ENCODE measurements at places on chromosomes 5 and 9. TPM values are rescaled to one million over a fixed set of nuclear protein-coding genes. Genes with fewer than 3 reads are reported as not detected.

DNA sequence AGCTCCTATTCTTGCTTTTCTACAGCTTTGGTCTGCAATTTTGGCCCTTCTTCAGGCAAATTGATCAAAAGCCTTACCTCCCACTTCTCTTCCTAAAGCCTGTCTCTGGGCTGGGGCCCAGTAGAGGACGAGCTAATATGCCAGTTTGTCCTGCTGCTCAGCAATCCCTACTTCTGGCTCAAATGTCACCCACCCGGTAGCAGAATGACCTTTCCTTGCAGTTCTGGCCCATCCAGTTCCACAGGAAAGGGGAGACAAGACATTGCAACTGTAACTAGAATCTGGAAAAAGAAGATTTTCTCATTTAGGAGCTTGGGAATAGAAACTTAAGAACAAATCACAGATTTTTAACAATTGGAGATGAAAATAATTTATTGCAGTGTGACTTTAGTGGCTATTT, 261.5 kb downstream of the RAB3C start:
- DNase-seq, result no peak

GRCh38 chr9:94908583-94909249, 182.2 kb downstream of the AOPEP start:
- peak; percentile 16 for DNase-seq

DNA sequence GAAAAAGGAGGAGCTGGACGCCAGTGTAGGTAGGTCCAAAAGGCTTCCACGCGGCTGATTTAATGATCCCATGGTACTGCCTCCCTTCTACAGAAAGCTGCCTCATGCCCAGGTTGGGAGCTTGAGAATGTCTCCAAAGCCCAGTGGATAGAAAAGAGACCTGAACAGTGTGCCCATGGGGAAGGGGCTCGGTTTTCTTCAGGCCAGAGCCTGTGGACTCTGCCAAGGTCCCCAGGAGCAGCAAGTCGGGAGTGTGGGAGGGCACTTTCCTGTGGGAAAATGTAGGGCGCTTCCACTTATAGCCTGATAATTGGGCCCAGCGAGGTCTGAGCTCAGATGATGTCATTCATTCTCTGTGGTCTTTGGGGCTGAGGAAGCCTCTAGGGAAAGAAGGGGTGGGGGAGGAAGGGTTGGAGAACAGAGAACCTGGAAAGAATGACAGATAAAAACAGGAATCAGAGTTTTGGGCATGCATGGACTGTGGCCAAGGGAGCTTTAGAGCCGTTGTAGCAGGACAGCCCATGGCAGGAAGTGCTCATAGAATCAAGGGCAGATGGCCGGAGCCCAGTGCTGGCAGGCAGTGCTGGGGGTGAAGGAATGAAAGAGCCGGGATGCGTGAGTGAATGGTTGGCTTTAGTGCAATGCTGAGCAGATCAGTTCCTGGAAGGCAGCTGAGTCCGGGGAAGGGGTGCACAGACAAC, 42.5 kb upstream of the SH3PXD2B start:
- DNase-seq, result peak; percentile 66

DNA sequence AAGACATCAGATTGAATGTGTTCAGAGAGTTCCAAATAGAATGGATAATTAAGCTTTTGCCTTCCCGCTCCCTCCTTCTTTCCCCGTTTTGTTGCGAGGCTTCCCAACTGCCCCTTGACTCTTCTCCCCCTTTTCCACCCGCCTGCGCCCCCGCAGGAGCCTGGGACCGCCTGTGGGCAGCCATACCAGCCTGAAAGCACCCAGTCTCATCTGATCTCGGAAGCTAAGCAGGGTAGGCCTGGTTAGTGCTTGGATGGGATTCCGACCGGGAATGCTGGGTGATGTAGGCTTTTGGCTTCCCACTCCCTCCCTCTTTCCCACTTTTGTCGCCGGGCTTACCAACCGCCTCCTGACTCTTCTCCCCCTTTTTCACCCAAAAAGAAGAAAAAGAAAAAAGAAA, 6.8 kb upstream of the HSD17B4 start:
- no peak for DNase-seq

- DNase-seq, result no peak
These were observed 215.1 kb upstream of the DAPK1 start for GRCh38 chr9:87282538-87282937.

- DNase-seq, result no peak
These were observed 39.0 kb upstream of the POC5 start for GRCh38 chr5:75756211-75756610.

DNA sequence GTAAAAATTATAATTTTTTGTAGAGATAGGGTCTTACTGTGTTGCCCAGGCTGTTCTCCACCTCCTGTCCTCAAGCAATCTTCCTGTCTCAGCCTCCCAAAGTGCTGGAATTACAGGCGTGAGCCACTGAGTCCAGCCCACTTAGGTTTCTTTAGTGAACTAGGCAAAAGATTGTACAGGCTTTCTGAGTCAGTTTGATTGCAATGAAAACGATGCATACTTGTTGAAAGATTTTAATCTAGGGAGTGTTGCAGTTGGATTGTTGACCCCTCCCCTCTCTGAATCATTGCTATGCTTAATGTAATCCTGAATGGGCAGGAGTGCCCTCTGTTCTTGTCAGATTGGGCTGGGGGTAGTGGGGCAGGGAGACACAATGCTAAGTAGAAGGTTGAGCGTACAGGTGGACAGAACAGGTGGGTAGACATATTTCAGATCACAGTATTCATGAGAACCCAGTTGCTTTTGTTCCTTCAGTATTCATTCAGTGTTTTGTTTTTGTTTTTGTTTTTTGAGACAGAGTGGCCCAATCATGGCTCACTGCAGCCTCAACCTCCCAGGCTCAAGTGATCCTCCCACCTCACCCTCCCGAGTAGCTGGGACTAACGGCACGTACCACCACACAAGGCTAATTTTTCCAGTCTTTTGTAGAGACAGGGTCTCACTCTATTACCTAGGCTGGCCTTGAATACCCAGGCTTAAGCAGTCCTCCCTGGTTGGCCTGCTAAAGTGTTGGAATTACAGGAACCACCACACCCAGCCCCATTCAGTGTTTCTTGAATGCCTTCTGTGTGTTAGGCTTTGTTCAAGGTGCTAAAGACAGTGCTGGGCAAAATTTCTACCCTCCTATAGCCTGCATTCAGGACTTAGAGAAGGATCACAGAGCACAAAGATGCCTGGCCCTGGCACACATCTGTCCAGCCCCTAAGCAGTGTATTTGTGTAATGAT, 70.1 kb downstream of the KIAA1958 start:
- DNase-seq, result no peak

DNA sequence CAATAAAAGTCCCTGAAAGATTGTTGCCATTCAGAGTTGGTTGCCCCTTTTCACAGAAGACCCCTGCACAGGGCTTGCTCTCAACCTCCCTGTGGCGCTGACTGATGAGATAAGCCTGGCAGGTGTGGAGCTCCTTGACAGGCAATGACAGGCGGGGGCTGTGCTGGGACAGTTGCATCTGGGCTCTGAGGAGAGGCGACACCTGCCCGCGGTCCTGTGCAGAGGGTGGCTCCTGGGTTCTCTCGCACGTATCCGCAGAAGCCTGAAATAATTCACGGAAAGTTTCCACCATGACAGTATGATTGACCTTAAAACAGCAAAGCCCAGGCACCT, 19.8 kb upstream of the EXOC3 start:
- no peak for DNase-seq

GRCh38 chr5:10863763-10864383, 102.8 kb upstream of the DAP start:
- peak; percentile 26 for DNase-seq

GRCh38 chr9:89177012-89177943, 1.3 kb downstream of the SHC3 start:
- DNase-seq, result no peak

DNA sequence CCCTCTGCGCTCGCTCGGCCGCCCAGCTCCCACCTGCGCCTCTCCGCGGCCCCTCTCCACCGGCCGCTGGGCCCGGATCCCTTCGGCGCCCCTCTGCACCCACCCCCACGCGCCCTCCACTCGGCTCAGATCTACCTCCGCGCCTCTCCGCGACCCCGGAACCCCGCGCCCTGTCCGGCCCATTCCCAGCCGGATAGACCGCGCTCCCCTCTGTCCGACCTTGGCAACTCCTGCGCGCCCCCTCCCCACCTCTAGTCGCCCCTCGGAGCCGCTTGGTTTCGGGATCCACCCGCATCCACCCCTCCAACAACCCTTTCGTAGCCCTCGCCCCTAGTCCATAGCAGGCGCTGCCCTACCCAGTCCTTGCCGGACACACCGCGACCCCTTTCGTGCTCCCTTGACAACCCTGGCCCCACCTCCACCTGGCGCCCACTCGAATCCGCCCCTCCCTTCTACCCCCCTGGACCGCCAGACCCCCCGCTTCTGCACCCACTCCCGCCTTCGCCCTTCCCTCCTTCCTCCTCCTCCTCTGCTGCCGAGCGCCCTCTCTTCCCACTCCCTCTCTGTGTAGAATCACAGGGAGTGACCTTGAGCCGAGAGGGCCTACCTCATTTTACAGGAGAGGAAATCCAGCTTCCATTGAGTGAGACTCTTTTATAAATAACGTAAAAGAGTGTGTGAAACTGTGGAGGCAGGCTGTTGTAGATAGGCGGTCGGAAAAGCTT, 525 bp upstream of the AK3 start:
- peak; percentile 41 for DNase-seq

The CDKN2B gene
- 1.8 TPM for total RNA-seq

The FREM1 gene
- total RNA-seq, result 3.0 TPM

The GAS1 gene
- 15.6 TPM for total RNA-seq

The MZB1 gene
- 0.62 TPM for total RNA-seq

The PCDHB4 gene
- 3.0 TPM for total RNA-seq

The GRXCR2 gene
- total RNA-seq, result not detected

The NFIB gene
- total RNA-seq, result 96.8 TPM

Measured in heart right ventricle (tissue), 16 donors.